Stomach (tissue), 19 donors: ENCODE measurements at places on chromosomes 3 and 15.

- DNase-seq, result no peak
Measured at GRCh38 chr15:89591834-89592233, 16.6 kb downstream of the TICRR start.

DNA sequence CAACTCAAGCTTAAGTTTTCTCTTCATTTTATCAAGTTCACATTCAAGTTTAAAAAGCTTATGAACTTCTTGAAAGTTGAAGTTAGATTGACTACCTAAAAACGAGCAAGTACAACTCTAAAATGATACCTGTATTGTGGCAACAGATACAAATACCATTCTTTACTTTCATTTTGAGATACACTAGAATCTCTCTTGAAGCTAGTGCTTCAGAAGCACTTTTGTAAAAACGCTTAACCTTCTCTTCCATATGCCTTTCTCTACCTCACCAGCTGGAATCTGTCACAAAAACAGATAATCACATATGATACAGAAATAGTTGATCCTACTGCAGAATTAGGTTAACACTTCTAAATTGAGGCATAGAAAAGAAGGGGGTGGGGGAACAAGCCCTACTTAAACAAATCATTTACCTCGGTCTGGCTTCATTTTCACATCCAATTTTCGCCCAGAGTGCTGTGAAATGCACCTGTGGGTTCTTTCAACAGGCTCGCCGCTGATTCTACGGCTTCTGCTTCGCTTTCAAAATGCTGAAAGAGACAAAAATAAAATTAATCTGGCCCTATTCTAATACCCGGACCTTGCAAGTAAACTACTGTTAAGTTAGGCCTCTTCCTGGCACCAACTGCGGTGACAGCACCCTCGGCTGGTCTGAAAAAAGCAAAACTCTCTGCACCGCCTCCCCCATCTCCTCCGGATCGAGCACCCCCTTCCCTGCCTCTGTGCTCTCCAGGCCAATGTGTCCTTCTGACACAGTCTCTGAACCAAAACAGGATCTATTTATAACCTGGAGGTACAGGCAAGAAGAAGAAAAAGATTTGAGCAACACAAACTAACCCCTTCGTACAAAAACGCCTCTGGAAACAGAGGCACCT is 1.4 kb downstream of the ATOSA start:
- peak; percentile 51 for DNase-seq

- peak; percentile 18 for DNase-seq
Measured at GRCh38 chr3:40173227-40173721, 136.2 kb upstream of the EIF1B start.

DNA sequence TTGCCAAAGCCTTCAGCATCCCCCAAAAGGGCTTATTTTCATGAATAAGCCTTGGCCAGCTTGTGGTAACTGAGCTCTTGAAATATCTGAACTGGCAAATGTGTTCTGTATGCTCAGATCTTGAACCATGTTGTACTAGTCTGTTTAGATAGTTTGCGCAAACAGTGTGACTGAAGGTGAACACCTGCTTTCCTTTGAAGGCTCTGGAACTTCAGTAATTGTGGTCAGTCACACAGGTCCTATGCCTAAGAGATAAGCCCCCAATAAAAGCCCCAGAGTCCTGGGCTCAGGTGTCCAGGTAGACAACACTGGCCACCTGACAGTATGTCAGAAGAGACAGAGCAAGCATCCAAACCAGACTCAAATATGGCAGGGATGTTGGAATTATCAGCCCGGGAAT is 5.4 kb downstream of the TUBGCP5 start:
- DNase-seq, result no peak

- no peak for DNase-seq
Measured at GRCh38 chr3:136789976-136790375, 28.9 kb upstream of the SLC35G2 start.

- no peak for DNase-seq
Measured at GRCh38 chr15:92821491-92822116, 78.5 kb upstream of the CHD2 start.

GRCh38 chr15:61974759-61975158 is 85.5 kb downstream of the VPS13C start:
- DNase-seq, result no peak

GRCh38 chr3:17655743-17656142 is 86.7 kb downstream of the TBC1D5 start:
- DNase-seq, result no peak

DNA sequence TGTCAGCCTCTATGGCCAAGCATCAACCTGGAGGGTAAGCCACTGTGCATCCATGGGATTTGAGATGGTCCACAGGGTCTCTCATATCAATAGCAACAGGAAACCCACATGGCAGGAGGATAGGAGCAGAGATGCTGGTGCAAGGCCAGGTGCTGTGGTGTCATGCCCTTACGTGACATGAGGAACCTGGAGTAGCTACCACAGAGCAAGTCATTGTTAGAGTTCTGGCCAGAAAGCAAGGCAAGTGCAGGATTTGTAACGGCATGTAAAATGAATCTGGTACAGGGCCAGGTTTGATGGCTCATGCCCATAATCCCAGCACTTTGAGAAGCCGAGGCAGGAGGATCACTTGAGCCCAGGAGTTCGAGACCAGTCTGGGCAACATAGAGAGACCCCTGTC is 14.8 kb upstream of the ZNF774 start:
- no peak for DNase-seq

GRCh38 chr3:130973406-130973805 is 53.2 kb downstream of the ASTE1 start:
- DNase-seq, result no peak

DNA sequence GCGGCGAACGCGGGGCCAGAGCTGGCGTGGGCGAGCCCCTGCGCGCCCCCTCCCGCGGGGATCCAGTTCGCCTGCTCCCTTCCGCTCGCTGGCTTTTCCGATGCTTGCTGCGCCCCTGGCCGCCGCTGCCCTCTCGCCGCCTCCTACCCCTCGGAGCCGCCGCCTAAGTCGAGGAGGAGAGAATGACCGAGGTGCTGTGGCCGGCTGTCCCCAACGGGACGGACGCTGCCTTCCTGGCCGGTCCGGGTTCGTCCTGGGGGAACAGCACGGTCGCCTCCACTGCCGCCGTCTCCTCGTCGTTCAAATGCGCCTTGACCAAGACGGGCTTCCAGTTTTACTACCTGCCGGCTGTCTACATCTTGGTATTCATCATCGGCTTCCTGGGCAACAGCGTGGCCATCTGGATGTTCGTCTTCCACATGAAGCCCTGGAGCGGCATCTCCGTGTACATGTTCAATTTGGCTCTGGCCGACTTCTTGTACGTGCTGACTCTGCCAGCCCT is 721 bp downstream of the P2RY1 start:
- DNase-seq, result peak; percentile 26

- no peak for DNase-seq
Measured at GRCh38 chr3:47041114-47041513, 61.6 kb downstream of the NBEAL2 start.

GRCh38 chr3:113233497-113233896 is 22.1 kb downstream of the BOC start:
- DNase-seq, result no peak

- no peak for DNase-seq
Measured at GRCh38 chr15:91101608-91101920, 1.5 kb downstream of the SV2B start.

GRCh38 chr15:65363306-65363705 is 14.5 kb downstream of the IGDCC3 start:
- DNase-seq, result no peak

GRCh38 chr3:36215241-36215640 is 165.1 kb upstream of the STAC start:
- no peak for DNase-seq

GRCh38 chr3:184156522-184156955 is 1.4 kb downstream of the DVL3 start:
- DNase-seq, result peak; percentile 90

GRCh38 chr3:98722389-98722788 is 40.8 kb upstream of the ST3GAL6 start:
- no peak for DNase-seq

GRCh38 chr15:91552555-91552954 is 301.0 kb upstream of the SLCO3A1 start:
- DNase-seq, result no peak

GRCh38 chr3:141796081-141796888 is 33.1 kb downstream of the GRK7 start:
- peak; percentile 69 for DNase-seq

DNA sequence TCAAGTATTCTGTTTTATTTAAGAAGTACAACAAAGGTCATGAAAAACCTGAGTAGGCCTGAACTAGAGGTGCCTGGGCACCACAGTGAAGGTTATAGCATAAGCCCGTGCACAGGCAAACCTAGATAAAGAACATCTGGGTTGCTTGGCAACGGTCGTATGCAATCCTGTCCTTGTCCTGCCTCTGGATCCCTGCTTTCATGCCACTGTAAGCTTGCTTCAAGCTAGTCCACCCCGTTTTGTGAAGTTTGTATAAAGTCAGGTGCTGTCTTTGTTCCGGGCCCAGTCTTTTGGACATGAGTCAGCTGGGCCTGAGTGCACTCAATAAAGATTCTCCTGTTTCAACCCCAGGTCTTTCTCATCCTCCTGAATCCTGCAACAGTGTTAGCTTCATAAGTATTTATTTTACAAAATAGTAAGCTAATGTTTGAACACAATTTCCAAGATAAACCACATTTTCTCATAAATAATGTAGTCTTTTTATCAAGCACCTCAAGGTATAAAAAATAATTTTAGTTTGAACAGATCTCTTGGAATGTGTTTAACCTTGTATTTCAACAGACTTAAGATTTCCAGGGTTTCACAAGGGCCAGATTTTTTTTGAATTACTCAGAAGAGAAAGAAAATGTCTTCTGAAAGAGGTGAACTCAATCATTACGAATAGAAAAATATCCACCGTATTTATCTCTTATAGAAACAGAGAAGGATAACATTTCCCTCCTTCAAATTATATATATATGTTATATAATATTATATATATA is 14.3 kb upstream of the SLC9C1 start:
- DNase-seq, result peak; percentile 79

- DNase-seq, result no peak
Measured at GRCh38 chr15:63601026-63601703, 4.0 kb downstream of the FBXL22 start.

DNA sequence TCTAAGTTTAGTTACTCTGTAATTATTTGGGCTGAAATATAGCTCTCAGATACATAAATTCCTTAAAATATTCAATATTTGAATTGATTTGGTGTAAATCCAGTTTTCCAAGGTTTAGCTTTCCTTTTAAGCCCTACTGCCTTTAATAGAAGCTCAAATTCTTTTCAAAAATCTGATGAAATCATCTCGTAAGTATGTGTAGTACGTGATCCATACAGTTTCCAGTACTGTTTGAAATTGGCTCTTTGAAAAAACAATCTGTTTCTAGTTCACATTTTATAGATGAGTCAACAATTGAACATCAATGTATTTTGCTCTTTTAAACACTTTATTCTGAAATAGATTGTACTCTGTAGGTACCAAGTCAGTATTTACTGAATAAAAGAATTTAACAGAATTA is 84.2 kb downstream of the LRRC49 start:
- no peak for DNase-seq

DNA sequence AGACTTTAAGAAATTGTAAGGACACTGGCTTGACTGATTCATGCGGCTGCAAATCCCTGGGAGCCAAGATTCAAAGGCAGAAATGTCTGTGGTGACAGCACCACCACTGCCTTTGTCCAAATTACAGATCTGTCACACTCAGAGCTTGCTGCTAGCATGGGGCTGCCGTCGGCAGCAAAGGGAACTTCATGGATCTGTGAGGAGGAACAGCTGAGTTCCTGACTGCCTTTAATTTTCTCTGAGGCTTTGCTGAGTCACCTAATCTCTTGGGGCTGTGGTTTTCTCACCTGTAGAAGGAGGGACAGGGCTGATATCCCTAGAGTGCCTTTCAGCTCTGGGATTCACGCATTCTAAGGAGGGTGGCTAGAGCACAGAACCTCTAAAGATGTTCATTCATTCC is 4.1 kb upstream of the PAK6 start:
- no peak for DNase-seq

DNA sequence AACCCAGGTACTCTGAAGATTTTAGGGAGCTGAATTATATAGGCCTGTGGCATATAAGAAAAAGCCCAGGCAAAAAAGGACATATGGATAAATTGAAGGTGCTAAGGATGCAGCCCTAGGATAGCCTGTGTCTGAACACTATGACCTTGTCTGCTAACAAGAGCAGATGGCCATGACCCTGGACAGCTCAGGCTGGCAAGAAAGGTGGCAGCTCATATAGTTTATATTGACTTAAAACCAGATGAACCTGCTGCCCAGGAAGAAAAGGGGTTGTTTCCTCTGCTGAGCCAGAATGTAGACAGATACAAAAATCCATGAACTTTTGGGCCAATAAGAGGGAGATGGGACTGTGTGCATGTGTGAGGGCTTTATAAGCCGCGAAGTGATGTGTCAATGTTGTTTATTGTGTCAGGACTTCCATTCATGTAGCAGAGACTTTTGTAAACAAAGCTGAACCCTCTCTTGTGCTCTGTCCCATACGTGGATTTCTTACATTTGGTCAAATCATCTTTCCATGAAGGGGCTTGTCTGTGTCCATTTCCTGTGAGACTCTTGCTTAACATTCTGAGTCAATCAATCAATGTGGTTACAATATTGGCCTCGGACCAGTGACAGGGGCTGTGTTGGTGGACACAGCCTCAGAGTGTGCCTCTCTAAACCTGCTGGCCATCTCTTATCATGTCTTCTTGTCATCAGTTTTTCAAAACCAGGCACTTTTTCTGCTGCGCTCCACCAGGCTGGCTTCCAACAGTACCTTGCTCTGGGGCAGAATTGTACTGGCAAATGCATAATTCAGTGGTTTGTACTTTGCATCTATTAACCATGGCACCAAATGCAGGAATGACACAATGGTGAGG is 321.2 kb downstream of the WDR72 start:
- no peak for DNase-seq

GRCh38 chr15:40942878-40943277 is 10.4 kb upstream of the CHAC1 start:
- no peak for DNase-seq

- DNase-seq, result no peak
Measured at GRCh38 chr3:129476586-129476985, 36.6 kb downstream of the IFT122 start.

GRCh38 chr15:32028921-32029320 is 1.4 kb upstream of the CHRNA7 start:
- peak; percentile 16 for DNase-seq

- no peak for DNase-seq
Measured at GRCh38 chr3:12395349-12396012, 88.8 kb upstream of the TSEN2 start.

- DNase-seq, result no peak
Measured at GRCh38 chr15:56972426-56972825, 54.0 kb downstream of the TCF12 start.

- peak; percentile 10 for DNase-seq
Measured at GRCh38 chr3:104952146-104952972, 414.4 kb upstream of the ALCAM start.

- DNase-seq, result peak; percentile 97
Measured at GRCh38 chr3:149969940-149970715, 567 bp downstream of the PFN2 start.
